Ureter (tissue), 1 donor: ENCODE measurements at places on chromosomes 5 and 9. TPM values are rescaled to one million over a fixed set of nuclear protein-coding genes. Genes with fewer than 3 reads are reported as not detected.

DNA sequence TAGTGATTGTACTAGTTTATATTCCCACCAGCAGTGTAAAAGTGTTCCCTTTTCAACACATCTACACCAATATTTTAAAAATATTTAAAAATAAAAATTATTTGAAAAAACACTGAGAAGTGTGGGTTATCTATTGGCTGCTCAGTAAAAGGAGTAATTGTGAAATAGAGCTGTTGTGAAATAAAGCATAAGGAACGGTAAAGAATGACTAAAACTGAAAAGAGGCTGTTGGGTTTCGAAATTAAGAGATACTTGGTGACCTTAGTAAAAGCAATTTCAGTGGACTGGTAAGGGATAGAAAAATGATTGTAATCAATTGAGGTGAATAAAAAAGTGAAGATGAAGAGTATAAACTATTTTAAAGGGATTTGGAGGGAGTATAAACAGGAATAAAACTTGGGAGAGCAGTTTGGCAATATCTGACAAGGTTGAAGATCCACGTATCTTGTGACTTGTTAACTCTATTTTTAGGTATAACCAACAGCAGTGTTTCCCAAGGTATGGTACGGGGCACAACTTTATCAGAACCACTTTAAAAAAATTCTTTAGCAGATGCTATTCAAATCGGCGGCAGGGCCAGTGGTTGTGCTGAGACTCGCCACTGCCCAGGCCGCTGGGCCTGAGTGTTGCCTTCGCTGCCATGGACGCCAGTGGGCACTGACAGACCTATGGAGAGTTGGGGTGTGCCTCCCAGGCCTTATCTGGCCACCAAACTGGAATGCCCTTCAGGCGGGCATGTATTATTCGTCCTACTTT, 63.3 kb downstream of the TMEM38B start:
- no peak for DNase-seq

GRCh38 chr5:73812962-73813588, 187.1 kb downstream of the ARHGEF28 start:
- DNase-seq = no peak

DNA sequence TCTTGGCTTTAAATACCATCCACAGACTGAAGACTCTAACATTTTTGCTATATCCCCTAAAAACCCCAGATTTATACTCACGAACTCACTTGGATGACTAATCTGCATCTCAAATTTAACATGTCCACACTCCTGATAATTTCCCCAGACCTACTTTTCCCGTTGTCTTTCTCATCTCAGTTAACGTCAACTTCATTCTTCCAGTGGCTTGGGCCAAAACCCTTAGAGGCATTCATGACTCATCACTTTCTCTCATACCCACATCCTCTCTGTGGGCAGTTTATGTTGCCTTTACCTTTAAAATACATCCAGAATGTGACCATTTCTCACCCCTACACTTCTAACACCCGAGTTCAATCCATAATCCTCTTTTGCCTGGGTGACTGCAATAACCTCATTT, 96.7 kb downstream of the EDIL3 start:
- DNase-seq = no peak

DNA sequence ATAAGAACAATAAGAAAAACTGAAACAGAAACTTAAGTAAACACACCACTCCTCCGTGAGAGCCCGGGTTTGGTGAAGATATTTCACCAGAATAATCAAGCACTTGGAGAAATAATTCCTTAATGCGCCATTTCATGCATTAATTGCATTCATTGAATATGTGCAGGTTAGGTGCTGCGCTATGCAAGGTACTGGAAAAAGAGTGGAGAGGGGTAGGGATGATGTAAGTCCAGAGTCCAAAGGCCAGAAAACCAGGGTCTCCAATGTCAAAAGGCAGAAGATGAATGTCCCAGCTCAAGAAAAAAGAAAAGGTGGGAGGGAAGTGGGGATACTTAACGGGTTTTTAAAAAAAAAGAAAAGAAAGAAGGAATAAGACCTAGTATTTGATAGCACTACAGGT, 669 bp upstream of the ZFP37 start:
- no peak for DNase-seq

DNA sequence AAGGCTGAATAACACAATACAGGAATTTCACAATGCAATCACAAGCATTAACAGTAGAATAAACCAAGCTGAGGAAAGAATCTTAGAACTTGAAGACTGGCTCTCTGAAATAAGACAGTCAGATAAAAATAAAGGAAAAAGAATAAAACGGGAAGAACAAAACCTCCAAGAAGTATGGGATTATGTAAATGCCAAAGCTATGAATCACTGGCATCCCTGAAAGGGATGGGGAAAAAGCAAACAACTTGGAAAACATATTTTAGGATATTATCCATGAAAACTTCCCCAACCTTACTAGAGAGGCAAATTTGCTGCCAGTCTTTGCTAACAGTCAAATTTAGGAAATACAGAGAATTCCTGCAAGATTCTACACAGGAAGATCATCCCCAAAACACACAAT, 157.9 kb downstream of the ALDH1A1 start:
- no peak for DNase-seq

- DNase-seq = peak; percentile 27
Measured at GRCh38 chr9:126122901-126123616, 203.6 kb upstream of the MVB12B start.

GRCh38 chr9:79656169-79656568, 84.4 kb downstream of the TLE4 start:
- no peak for DNase-seq

DNA sequence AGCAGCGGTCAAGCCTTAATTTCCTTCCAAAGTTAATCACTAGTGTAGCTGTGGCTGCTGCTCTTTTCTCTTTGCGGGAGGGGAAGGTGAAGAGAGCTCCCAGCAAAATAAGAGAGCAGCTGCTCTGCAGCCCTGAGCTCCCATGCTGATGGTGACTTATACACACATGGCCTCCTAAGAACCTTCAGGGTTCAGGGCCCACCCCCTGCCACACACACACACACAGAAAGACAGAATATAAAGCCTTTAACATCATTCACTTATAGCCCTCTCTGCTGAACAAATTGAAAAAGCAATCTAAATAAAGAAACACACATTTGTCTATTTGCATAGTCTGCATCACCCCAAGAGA, 43.6 kb downstream of the GAS1 start:
- DNase-seq = no peak

DNA sequence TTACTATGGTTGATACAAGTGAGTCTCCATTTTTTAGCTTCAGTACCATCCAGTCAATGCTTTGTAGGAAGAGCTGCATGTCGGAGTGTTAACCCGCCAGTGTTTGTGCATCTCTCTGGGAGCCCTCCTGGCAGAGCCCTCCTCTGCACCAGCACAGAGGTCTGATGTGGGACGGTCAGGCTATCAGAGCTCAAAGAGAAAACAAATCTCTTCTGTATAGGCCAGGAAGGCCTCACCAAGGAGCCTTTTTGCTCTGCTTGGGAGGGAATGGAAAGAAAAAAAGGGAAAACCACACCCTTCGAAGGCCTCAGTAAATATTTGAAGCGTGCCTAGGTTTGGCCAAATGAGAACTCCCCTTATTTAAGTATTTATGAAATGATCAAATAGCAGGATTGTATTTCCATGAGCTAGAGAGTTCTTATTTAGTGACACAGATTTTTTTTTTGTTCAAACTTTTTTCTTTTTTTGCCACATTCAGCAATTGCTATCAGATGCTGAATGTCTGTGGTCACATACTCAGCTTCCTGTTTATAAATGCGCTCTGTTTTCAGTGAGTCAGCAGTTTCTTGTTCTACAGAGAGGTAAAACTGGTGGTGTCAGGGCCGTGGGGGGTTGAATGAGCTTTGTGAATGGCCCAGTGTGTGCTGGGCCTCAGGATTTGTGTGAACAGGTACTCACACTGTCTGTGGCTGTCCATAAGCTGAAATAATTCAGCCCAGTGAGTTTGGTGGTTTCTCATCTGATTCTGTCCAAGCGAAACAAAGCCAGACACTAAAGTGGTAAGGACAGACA, 226.6 kb downstream of the SNX18 start:
- peak; percentile 73 for DNase-seq

DNA sequence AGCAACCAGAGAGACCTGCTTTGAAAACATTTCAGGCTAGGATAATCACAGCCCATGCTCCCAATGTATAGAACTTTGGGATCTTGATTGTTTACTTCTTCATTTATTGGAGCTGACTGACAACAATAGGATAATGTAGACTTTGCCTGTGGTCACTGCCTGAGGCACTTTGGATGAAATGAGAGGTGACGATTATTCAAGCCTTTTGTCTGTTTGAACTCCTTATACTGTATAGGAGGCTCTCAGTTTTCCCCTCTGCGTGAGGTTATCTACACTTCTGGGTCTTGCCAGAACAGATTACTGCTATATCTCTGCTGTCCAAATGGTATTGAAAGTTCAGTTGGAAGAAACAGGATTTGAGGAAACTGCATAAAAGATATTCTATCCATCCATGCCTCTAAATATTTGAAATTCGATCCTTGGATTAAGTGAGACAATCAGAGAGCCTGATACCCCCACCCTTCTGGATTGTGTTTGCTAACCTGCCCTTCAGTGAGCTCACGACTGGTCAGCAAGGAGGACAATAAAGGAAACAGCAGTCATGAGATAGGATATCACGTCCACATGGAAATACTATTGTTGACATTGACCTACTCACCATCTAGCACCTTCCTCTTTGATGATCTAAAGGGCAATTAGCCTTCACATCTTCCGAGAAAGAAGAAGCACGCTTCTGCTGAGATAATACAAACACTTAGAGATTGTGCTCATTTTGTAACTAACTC, 98.1 kb downstream of the DOCK8 start:
- DNase-seq = no peak

The MYMK gene
- not detected for total RNA-seq

The PCDHB5 gene
- total RNA-seq = 2.9 TPM

The SHC3 gene
- 4.7 TPM for total RNA-seq

The AGXT2 gene
- not detected for total RNA-seq

The NINJ1 gene
- total RNA-seq = 32.1 TPM
